Skin of body (tissue), 3 donors: ENCODE measurements at places on chromosomes 5 and 9.

GRCh38 chr5:44719856-44720255 lies 88.9 kb upstream of the MRPS30 start:
- DNase-seq: no peak

- peak; percentile 81 for DNase-seq
Measured at GRCh38 chr5:124747791-124748686, 1.6 kb upstream of the ZNF608 start.

GRCh38 chr5:177359451-177359851 lies 1.7 kb downstream of the RGS14 start:
- DNase-seq: no peak

DNA sequence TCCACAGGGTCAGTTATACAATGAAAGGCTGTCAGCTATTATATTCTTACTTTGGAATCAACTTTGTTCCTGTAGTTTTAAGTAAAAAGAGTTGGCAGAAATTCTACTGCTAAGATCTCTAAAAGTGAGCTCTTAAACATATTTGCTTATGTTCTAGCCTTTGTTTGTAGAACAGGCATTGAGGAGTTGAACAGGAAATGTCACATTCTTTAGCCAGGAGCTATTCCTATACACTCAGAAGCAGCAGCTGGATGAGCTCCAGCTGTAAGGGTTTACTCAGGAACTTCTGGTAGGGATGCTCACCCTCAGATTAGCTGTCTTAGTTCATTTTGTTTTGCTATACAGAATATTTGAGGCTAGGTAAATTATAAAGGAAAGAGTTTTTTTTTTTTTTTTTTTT lies 22.4 kb upstream of the SPINK14 start:
- peak; percentile 26 for DNase-seq

DNA sequence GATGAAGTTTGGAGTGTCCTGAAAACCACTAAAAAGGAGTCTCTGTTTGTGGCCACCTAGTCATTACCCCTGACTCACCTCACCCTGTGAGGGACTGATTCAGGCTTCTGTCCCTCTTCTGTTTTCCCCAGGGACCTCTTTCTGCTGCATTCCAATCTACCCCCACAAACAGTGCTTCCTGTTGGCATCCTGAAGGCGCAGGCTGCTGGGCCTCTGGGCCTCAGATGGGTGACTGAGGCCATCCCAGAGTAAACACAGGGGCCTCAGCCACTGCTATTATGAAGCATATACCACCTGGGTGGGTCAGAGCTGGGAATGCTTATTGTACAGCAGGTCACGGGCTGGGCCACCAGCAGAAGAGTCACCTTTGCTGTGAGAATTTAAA lies 20.0 kb downstream of the MORN5 start:
- DNase-seq: no peak
